ENCODE measurements at places on chromosomes 16 and 17.
A peak's percentile ranks its signal among the peaks of the same experiment; 100 is the strongest.

- no peak for DNase-seq
Observed at GRCh38 chr16:88524274-88524972, 45.8 kb upstream of the ZC3H18 start.

DNA sequence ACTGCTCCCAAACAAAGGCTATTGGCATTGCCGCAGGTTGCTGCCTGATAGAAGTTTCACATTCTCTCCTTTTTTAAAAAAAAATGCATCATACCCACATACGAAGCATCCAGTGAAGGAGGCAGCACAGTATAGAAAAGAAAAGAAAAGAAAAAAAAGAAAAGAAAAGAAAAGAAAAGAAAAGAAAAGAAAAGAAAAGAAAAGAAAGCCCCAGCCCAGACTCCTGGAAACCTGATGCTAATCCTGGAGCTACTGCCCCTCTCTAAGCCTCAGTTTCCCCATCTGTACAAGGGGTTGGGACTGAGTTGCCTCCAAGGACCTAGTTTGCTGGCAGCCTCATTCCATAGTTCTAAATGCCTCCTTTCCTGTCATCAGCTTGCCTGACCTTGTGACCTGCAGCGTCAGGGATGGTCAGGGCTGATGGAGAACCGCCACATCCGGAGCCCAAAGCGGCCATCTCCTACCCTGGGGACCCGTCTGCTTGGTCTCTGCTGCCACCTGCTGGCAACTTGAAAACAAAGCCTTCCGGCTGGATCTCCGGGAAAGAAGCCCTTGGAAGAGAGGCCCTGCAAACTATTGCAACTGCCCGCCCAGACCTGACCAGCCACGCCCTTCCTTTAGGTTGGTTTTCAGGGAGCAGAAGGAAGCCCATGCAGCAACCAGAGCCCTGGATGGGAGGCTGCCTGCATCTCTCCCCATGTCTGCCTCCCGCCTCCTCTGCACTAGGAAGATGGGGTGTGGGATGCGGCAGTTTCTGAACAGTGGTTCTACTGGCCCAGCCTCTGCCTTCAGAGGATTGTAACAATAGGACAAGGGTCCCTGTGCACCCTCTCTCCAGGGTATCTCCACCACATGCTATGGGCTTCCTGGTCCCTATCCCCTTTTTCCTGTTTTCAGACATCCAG, 13.0 kb downstream of the AIPL1 start:
- DNase-seq = peak; percentile 90

GRCh38 chr17:79655672-79656290, 44.9 kb upstream of the RBFOX3 start:
- DNase-seq = peak; percentile 4

GRCh38 chr17:81469266-81469665, 43.3 kb downstream of the ACTG1 start:
- no peak for DNase-seq

- DNase-seq = no peak
Observed at GRCh38 chr17:38464251-38464722, 36.0 kb downstream of the ARHGAP23 start.

DNA sequence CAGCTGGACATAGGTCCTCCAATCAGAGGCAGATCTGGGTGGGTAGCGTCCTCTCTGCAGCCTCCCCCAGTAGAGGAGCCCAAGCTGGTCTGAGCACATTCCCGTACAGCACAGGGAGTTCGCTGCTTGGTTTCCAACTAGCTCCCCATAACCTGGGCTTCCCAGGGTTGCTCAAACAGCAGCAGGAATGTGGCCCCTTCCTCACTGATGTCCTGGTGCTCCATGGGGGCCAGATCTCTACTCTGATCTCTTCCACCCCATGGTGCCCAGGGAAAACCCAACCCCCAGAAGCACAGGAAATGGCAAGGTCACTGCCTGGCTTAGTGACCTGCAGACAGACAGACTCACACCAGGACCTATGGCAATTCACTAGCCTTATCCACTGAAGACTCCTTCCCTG, 11.1 kb upstream of the MMP2 start:
- DNase-seq = no peak

- DNase-seq = no peak
Observed at GRCh38 chr17:40070709-40071312, 8.0 kb downstream of the THRA start.

- DNase-seq = no peak
Observed at GRCh38 chr17:4161967-4162305, 18.9 kb downstream of the CYB5D2 start.

DNA sequence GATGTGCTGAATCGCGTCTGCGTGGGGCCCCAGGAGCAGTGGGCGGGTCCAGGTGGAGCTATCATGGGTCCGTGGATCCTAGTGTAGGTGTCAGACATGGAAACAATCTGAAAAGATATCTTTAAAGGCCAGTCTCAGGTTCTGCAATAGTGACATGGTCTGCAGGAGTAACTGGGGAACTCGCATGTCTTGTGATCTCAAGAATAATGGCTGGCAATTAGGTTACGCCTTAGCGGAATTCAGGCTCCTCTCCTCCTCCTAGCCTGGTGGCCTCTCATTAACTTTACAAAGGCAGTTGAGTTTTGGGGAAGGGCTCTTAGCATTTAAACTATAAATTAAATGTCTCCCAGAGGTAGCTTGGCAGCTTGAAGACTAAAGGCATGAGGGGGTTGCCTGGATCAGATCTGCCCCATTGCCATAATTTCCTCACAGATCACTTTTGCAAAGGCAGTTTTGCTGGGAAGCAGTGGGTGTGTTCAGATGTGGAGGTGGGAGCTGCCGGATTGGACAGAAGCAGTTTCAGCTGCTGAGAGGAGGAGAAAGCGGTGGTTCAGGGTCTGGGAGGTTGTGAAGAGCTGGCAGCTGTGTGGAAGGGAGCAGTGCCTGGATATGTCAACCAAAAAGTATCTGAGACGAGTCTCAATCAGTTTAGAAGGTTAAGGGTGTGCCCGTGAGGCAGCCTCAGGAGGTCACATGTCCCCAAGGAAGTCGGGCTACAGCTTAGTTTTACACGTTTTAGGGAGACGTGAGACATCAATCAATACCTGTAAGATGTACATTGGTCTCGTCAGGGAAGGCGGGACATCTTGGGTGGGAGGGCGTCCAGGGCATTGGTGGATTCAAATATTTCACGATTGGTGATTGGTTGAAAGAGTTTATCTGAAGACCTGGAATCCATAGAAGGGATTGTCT, 2.7 kb downstream of the TBCD start:
- DNase-seq = no peak

DNA sequence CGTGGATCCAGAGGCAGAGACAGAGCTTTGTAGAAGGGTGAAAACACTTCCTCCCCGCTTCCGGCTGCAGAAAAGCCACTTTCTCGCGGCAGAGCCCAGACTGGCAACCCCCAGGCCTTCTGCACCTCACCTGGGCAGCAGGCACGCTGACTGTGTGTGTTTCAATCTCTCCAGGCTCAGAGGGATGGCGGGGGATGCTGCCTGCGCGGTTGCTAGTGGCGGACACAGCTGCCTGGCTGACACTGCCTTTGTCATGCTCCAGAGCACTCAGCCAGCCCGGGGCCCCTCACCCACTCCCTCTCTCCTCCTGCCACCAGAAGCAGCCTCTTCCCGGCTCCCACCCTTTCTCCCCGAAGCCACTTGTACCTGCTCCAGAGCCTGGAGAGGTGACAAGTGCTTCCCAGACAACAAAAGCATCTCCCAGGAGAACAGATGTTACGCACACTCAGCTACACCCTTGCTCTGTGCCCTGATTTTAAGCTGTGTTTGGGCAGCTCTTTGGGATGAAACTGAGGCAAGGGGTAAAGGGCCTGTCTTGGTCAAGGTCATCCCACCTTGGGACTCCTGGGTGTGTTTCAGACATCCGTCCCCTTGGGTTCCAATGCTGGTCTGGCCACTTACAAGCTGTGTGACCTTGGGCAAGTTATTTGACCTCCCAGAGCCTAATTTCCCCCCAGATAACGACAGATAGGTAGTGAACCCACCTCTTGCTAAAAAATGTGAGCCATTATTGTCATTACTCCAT, 9.2 kb upstream of the GLIS2 start:
- DNase-seq = no peak

DNA sequence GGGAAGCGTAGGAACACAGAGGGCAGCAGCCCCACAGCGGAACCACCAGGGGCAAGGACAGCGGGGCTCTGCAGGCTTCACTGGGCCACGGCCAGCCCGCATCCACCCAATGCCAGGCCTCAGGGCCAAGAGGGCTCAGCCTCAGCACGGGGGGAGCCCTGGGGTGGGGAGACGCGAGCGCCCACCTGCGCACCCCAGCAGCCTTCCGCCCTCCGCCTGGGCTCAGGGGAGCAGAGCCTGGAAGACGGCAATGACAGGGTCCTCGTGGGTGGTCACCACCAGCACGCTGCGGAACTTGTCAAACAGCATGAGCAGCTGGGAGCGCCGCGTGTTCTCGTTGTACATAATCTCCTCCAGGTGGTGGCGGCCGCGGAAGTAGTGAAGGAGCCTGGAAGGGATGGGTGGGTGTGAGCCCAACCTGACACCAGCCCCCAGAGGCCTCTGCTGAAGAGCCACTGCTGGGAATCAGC, 8.5 kb downstream of the MPG start:
- DNase-seq = no peak

DNA sequence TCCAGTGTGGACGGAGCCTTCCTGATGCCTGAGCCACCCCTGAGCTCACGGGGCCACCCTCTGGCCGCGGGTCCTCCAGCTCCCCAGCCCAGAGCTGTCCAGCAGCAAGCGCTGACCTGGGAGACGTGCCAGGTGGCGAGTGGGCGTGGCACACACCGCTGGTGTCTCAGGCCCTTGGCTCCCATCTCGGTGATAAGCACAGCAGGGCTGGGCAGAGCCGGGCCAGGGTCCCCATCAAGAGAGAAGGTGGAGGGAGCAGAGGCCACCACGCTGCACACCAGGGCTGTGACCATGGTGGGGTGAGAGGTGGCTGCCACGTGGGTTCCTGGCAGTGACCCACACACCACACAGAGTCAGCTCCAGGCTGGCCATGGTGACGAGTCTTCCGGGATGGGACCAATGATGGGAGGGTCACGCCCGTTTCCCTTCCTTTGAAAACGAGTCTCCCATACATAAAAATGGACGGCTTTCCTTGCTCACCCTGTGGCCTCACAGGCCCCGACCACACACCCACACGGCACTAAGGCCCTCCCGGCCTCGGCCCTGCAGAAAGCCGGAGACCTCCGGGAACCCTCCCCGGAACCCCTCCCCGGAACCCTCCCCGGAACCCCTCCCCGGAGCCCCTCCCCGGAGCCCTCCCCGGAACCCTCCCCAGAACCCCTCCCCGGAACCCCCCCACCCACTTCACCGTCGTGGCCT, 16.8 kb downstream of the UTS2R start:
- no peak for DNase-seq

GRCh38 chr16:77790009-77790372, 1.6 kb downstream of the VAT1L start:
- DNase-seq = no peak

GRCh38 chr16:5906351-5906750, 808.8 kb upstream of the EEF2KMT start:
- DNase-seq = no peak

- DNase-seq = no peak
Observed at GRCh38 chr16:51624080-51624775, 473.2 kb upstream of the SALL1 start.

DNA sequence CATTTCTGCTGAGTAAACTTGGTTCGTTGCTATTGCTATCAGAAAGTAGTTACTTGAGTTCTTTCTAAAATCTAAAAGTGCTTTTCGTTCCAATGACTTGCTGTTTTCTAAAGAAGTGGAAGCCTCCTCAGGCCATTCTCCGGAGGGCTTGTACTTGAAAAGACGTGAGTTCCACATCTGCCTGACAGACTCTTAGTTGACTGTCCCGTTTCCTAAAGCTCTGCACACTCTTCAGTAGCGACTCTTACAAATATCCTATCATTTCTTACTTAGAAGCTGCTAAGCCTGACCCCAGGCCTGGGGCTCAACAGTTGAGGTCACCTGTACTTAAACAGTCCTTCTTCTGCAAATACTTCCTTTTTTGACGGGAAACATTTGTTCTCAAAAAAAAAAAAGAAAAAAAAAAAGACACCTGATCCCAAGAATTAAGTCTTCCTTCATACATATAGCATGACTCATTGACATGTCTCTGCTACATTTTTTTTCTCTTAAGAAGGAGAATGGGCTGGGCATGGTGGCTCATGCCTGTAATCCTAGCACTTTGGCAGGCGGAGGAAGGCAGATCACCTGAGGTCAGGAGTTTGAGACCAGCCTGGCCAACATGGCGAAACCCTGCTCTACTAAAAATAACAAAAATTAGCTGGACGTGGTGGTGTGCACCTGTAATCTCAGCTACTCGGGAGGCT, 61.5 kb downstream of the DHRS7C start:
- DNase-seq = no peak

GRCh38 chr16:65113441-65113840, 8.4 kb downstream of the CDH11 start:
- DNase-seq = no peak

DNA sequence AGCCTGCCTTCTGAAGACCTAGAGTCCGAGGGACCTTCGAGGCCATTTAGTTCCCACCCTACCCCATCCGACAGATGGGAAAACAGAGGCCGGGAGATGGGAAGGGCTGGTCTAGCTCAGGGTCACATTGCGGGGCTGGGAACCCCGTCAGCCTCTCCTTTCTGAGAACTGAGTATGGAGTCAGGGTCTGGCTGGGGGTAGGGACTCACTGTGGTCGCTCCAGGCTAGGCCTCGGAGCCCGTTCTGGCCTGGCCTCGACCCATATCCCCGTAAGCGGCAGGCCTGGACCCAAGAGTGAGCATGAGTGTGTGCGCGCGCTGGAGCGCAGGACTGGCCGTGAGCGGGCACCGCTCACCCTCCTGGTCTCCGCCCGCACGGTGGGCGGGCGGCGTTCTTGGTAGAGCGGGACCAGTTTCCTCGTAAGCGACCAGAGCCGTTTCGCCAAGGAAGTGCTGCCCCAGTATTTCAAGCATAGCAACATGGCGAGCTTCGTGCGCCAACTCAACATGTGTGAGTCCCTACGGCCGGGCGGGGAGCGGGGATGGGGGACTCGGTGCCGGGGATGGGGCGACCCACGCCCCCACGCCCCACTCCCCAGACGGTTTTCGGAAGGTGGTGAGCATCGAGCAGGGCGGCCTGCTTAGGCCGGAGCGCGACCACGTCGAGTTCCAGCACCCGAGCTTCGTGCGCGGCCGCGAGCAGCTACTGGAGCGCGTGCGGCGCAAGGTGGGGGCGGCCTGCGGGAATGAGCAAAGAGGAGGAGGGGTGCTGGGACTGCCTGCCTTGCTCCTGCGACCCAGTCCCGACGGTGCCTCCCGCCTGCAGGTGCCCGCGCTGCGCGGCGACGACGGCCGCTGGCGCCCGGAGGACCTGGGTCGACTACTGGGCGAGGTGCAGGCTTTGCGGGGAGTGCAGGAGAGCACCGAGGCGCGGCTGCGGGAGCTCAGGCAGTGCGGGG, 855 bp downstream of the HSF4 start:
- DNase-seq = no peak

DNA sequence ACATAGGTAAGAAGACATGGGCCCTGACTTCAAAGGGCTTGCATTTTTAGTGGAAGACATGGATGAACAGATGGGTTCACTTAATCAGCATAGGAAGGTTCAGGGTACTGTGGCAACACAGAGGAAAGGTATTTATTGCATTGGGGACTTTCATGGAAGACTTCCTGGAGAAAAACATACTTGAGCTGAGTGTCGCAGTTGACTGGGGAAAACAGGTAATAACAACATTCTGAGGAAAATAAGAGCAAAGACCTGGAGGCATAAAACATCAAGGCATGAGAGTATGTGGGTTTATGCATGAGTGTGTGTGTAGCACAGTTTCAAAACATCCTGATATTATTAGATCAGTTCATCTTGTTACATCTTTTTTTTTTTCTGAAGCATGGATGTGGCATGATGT, 82.7 kb downstream of the MAP2K6 start:
- no peak for DNase-seq
